Left ventricle myocardium superior (tissue), 1 donor: ENCODE measurements at places on chromosomes 3 and 15.
A peak's percentile ranks its signal among the peaks of the same experiment; 100 is the strongest.

DNA sequence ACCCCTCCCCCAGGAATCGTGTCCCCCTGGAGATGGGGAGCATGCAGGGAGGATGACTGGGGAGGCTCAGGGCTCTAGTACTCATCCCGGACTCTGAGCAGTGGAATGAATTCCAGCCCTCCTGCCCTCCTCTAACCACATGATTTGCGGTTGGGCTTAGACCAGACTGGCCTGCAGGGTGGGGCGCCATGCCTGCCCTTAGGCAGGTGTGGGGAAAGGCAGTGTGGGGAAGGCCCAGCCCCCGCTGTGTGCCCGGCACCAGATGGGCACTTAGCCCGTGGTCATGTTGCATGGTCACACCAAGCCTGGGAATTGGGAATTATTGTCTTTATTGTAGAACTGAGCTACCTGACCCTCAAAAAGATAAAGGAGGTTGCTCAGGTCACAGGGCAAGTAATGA is 283.8 kb downstream of the TLE3 start:
- no peak for DNase-seq

- no peak for DNase-seq
These were observed 106.6 kb downstream of the EOMES start for GRCh38 chr3:27615555-27615954.

GRCh38 chr3:70244422-70244821 is 68.0 kb downstream of the MDFIC2 start:
- no peak for DNase-seq

GRCh38 chr3:126407412-126408044 is 12.8 kb downstream of the CFAP100 start:
- DNase-seq, result no peak

DNA sequence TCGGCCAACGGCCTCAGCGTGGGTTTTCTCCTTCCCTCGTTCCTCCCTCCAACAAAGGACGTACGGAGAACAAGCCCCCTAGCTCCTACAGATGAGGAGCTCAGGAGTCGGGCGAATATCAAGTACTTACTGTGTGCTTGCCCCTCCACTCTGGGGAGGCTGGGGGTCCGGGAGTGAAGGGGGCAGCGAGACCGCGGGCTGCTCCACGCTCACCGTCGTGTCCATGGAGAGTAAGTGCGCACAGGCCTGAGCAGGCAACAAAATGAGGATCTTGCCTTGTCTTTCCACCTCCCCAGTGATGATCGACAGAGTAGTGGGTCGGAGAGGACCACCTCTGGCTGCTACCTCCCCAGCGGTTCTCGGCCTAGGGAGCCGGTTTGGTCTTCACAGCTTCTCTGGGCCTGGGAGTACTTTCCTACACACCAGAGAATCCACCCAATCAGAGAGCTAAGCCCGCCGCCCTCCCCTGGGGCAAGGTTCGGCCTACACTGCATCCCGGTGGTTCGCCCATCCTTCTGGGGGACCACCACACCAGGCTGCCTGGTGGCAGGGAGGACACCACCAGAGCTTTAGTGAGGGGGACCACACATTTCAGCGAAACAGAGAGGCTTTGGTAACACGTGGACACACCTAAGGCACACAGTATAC is 603 bp upstream of the TRANK1 start:
- DNase-seq, result no peak

GRCh38 chr15:39573844-39574243 is 7.0 kb upstream of the THBS1 start:
- no peak for DNase-seq

GRCh38 chr15:47812470-47812999 is 95.2 kb downstream of the SEMA6D start:
- no peak for DNase-seq

DNA sequence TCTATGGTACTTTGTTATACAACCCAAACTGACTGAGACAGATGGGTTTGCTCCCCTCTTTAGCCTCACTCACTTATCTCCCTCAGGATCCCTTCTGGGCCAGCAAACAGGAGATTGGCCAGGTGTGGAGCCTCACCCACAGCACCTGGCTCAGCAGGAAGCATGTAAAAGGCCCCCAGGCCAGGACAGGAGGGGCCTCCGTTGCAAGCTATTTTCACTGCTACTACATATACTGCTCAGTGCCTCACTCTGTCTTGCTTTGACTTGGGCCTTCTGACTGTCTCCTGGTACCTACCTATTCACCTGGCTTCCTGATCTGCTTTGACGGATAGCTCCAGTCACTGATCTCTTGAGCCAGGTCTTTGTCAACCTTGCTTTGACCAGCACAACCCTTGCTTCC is 20.4 kb upstream of the TPM1 start:
- DNase-seq, result no peak

- no peak for DNase-seq
These were observed 69.5 kb downstream of the C3orf38 start for GRCh38 chr3:88219138-88219792.

DNA sequence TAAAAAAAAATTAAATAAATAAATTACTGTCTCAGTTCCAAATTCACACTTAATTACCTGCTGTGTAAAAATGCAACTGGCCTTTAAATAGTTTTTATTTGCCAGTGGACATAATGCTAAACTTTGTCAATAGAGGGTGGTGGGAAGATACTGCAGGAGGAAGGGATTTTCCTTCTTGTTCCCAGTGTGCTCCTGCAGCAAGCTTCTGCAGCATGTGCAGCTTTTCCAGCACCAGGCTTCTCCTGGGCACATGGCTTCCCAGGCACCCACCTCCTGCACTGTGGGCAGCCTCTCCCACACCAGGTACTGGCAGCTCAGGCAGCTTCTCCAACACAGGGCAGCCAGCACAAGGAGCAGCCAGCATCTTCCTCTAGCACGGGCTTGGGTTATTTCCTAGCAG is 29.6 kb upstream of the BBX start:
- no peak for DNase-seq

DNA sequence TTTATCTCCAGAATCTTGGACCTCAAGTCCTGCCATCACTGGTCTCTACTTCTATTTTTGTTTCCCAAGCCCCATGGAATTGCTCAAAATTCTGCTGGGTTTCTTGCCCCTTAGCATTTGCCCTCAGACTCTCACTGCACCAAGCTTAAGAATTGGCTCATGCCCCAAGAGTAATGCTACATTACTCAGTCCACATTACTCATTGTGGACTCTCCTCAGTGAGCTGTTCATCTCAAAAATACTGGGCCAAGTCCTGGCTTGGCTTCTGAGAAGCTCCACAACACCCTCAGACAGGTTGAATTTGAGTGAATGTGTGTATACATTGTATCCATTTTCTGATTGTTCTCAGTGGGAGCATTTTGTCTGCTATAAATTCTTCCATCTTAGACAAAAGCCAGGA is 364.4 kb upstream of the ARHGEF26 start:
- no peak for DNase-seq

DNA sequence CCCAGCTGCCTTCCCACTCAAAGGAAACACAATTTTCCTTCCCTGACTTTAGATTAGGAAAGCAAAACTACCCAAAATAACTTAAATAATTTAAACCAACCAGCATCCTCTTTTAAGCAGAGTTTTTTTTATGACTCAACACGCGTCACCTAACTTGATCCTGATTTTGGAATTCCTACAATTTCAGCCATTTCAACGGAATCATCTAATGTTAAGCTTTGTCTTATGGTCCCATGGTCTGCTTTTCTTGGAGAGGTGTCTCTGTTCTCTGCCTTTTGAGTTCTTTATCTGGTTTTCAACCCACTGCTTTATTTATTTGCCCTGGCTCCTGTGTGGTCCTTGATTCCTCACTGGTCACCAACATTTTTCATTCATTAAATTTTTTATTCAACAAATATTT is 219.2 kb upstream of the ARHGEF26 start:
- DNase-seq, result no peak

DNA sequence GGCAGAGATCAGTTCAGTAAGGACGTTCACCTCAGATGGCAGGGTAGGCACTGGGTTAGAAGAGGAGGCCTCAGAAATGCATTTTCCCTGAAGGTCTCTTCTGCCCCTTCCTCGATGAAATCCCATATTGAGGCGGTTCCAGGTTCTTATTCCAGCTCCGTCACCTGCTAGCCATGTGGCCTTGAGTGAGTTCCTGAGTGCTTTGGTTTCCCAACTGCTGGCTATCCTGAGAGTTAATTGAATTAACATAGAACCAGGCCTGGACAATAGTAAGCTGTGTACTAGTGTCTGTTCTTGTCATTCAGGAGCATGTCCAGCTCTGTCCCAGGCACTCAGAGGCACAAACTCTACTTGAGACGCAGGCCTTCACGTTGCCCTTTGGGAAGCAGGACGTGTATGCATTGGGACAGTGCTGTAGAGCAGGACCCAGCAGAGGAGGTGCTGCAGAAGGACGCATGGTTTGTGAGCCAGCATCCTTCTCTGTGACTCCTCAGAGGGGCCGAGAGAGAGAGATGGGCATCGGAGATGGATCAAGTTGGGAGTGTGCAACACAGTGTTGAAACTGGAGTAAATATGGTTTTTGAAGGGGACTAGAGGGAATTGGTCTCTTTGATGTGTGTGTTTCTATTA is 114.2 kb downstream of the ASB7 start:
- no peak for DNase-seq

- peak; percentile 43 for DNase-seq
These were observed 557 bp downstream of the ELL3 start for GRCh38 chr15:43776101-43776717.

- no peak for DNase-seq
These were observed 229.3 kb downstream of the MCTP2 start for GRCh38 chr15:94460624-94461023.

DNA sequence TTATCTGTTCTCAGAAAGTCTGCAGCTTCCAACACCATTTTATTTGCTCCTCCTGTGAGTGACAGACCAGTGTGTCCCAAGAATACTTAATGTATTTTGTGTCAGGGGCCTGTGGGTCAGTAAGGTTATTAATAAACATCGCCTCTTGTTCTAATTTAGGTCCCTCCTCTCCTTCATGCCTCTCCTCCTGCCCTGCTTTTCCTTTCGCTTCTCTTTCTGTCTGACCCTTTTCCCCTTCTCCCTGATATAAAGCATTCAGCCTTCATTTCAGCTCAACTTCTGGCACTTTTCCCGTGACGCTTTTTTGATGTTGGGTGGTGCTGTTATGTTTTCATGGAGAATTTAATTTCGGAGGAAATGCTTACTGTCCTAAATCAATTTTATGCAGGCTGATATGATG is 29.7 kb upstream of the NR2F2 start:
- no peak for DNase-seq

DNA sequence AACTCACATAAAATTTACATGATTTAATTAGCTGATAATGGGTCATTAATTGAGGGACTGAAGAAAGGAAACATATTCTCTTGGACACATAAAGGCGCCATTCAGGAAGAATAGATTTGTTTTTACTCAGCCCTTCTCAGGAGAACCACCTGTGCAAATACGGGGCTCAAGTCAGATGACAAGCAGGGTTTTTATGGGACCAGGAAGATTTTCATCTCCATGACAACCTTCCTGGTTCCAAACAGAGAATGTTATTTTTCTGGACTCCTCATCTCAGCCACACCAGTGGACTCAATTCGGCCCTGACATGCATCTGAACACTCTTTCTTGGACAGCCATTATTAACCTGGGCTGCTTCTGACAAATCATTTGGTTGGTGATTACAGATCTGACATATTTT is 120.5 kb downstream of the PDZRN3 start:
- DNase-seq, result no peak

- no peak for DNase-seq
These were observed 193.9 kb upstream of the TMC3 start for GRCh38 chr15:81567924-81568323.

DNA sequence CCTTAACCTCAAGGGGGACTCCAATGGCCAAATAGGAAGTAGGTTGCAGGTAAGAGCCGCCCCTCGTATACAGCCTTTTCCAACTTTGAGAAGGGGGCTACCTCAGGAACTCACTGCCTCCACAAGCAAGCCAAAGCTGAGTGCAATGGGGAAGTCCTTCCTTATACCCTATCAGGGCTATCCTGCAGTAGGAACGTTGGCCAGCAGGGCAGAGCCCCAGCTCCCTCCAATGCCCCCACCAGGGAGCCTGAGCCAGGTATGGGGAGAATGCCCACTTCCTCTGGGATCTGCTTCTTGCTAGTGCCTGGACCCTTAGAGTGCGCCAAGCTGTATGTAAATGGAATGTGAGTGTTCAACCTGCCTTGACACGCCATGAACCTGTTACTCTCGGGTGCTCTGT is 16.3 kb downstream of the CACNA2D2 start:
- no peak for DNase-seq

DNA sequence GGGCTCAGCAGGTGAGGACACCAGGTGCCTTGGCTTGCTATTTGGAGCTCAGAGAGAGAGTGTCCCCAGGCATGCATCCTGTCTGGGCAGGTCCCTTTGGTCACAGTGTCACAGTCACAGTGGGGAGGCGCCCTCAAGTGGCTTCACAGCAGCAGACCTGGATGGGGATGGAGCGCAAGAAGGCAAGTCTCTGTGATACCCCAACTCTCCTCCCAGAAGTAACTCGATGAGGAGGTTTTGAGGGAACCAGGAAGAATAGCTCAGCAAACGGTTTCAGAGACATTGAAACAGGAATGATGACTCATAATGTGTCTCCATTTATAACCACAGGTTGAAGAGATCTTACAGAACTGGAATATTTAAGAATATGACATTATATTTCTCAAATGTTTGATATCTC is 66.5 kb upstream of the SH3GL3 start:
- peak; percentile 45 for DNase-seq

GRCh38 chr3:160401291-160402095 is 2.0 kb downstream of the SMC4 start:
- DNase-seq, result no peak

DNA sequence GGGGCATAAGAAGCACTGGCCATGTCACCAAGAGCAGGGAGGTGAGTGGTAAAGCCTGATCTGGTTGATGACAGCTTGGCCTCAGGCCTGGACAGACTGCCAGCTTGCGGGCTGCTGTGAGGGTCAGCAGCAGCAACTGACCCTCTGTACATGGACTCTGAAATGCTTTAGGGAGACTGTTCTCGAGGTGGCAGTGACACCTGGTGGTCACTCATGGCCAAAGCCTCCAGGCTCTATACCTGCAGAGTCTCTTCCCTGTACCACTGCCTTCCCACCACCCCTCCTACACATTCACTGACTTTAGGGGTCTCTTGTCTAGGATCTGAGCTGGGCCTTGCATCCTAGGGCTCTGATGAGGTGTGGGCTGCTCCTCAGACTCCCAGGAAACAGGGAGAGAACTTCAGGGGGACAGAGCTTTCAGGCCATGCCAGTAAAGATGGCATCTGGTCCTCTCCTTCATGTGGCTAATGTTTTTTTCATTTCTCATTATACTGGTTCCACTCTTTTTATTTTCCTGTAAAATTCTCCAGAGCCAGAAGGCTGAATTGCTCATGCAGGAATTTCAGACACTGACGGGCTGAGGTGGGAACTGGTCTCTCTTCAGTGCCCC is 17.2 kb upstream of the TIMP4 start:
- DNase-seq, result peak; percentile 77

GRCh38 chr15:92383519-92384324 is 10.0 kb upstream of the ST8SIA2 start:
- DNase-seq, result peak; percentile 54

DNA sequence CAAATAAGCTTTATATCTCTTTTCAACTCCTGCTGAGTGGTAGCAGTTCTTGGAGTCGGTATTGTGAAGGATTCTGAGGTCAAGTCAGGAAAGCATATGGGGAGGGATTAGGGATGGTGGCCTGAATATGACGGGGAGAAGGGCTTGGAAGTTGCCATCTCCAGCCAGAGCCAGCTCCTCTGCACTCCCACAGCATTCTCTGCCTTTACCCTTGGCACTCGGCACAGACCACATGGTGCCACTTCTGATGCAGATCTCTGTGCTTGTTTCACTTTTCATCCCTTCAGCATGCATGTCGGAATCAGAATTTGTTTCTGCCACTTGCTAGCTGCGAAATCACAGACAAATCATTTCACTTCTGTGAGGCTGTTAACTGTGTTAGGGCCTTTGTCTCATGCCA is 52.5 kb downstream of the RAB11A start:
- no peak for DNase-seq

GRCh38 chr15:70297465-70298058 is 199.8 kb upstream of the TLE3 start:
- no peak for DNase-seq
